Neuronal stem cell (in vitro differentiated cells): ENCODE measurements at places on chromosomes 2 and 18.

DNA sequence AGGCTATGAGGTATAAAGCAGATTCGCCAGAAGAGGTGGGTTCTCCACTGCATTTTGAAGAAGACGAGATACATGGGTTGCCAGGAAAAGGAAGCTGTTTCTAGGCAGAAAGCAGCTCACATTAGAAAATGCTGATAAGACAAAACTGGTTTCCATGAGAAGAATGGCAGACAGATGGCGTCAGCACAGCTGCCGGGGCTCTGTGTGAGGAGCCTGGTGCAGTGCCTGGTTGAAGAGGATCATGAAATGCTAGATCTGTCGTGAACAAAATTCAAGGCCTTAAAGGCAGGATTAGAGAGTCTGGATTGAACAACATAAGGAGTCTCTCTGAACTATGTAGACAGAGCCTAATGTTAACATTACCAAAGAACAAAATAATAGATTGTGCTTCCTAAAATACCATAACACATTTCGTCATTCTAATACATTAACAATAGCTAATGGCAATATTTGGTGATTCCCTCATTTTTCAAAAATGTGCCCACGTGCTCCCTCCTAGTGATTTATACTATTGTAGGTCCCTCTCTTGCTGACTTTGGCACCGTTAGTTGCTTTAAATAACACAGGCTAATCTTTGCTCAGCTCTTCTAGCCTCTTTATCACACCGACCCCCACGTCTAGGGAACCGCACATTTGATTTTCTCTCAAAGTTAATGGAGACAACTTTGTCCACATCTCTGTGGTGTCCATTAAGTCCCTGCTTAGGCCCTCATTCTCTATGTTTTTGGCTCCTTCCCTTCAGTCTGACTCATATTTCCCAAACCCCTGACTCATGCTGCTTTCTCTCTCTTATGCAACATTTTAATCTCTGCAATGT is 38.2 kb downstream of the EFEMP1 start:
- no peak for DNase-seq

DNA sequence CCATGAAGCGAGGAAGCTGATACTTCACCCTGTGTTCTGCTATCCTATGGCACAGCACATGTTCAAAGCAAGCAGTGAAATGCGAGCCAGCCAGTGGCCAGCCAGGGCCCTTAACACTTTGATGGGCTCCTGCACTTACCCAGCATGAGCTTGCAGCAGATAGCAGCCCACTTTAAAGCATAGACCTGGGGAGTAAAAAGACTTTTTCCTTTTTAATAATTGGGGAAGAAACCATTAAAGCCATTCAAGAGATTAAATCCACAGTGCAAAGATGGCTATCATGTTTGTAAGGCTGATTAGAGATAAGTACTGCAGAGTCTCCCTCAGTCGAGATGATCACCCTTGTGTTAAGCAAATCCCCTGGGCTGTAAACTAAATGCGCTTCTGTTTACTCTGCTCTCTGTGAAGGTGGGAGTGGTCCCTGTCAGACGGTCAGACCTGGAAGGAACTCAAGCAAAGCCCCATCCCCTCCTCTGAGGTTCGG is 15.7 kb downstream of the CCBE1 start:
- no peak for DNase-seq

DNA sequence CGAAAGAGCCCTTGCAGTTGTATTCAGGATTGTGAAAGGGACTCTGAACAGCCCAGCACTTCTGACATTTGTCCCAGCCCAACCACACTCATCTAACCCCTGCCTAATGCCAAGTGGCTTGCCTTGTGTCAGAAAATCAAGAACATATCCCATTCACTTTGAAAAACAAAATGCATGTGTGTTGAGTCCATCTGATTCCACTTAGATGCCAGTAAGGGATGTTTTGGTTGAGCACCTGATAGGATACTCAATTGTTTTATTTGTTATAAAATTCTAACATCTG is 776.8 kb downstream of the BCL11A start:
- DNase-seq = no peak

DNA sequence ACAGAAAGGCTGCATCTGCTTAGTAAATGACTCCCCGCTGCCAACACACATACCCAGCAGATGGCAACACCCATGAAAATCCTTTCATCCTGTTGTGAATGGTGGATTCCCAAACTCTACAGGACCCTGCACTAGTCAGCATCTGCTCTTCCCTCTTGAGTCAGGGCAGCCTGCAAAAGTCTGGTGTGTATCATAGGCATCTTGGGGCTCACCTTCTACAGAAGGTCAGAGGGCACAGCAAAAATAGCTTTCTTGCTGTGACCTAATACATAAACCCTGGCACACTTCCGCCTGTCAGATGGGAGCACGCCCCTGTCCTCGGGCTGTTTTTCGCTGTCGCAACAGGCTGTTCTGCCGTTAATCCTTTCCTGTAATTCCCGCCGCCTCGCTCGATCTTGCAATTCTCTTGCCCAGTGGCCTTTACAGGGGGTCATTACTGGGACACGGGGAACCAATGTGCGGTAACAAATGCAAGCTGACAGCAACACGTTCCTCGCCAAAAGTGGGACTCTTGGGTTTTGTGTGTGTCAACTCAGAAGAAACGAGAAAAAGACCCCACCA is 19.9 kb upstream of the SCYGR1 start:
- DNase-seq = no peak

GRCh38 chr2:193776988-193777387 is 1582.3 kb upstream of the TMEFF2 start:
- DNase-seq = no peak

GRCh38 chr2:158975271-158975921 is 7.0 kb downstream of the TANC1 start:
- no peak for DNase-seq

- no peak for DNase-seq
Observed at GRCh38 chr2:23828986-23829385, 97.9 kb downstream of the ATAD2B start.

DNA sequence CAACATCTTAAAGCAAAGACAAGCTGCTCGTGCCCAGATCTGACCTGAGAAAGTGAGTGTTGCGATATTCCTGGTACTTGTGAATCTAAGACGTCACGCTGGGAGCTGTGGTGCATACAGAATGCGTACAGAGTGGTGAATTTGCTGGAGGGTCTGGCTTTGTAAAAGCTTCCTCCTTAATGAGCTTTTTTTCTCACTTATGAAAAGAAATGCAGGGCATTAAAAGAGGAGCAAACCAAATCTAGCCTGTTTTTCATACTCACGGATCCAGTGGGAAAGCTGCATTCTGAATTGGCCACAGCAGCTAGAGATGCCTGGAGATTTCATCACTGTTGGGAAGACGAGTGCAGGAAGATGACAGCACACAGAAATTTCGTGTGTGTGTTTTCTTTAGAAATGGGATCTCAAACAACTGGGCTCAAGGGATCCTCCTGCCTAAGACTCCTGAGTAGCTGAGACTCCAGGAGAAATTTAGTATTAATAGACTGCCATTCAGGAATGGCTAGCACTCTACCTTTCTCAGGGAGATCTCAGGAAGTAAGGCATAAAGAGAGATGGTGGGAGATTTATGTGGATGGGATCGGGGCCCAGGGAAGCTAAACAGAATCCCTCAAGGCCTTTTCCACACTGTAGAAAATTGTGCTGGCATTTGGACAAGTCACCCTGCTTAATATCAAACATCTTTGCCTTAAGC is 181.3 kb downstream of the ALPK2 start:
- peak; percentile 27 for DNase-seq

GRCh38 chr18:79510046-79510685 is 114.4 kb downstream of the NFATC1 start:
- no peak for DNase-seq

GRCh38 chr2:172031536-172031935 is 31.8 kb downstream of the METAP1D start:
- no peak for DNase-seq

- peak; percentile 69 for DNase-seq
Observed at GRCh38 chr2:132547090-132547687, 122.8 kb downstream of the LYPD1 start.

- DNase-seq = no peak
Observed at GRCh38 chr18:54162431-54162830, 62.0 kb downstream of the MBD2 start.

DNA sequence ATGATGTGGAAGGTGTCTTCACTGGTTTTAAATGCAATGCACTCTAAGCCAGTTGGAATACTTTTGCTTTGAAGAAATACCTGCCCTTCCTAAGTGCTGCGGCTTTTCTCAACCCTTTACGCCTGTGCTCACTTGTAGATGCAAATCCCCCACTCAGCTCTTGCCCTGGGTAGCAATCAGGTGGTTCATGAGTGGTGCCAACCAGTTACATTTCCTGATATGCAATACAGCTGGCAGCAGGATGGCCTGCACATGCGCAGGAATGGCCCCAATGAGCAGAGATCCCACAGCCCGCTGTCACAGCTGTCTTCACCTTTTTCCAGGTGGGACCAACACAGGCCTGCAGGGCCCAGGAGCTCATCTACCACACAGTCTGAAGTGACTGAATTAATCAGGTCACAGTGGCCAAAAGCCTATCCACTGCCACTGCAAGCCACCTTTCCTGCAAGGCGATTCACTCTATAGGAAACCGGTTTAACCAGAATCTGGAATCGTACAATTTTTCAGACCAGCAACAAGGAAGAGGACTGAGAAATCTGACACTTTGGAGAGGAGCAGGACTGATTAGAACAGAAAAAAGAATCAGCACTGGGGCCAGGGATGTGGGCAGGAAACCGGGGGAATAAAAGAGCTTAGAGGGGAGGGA is 247.8 kb downstream of the MYT1L start:
- no peak for DNase-seq

- no peak for DNase-seq
Observed at GRCh38 chr2:188776634-188777033, 197.5 kb upstream of the COL3A1 start.

- DNase-seq = no peak
Observed at GRCh38 chr2:19757586-19757985, 144.2 kb downstream of the TTC32 start.
